ENCODE measurements at places on chromosomes 11 and 22.

DNA sequence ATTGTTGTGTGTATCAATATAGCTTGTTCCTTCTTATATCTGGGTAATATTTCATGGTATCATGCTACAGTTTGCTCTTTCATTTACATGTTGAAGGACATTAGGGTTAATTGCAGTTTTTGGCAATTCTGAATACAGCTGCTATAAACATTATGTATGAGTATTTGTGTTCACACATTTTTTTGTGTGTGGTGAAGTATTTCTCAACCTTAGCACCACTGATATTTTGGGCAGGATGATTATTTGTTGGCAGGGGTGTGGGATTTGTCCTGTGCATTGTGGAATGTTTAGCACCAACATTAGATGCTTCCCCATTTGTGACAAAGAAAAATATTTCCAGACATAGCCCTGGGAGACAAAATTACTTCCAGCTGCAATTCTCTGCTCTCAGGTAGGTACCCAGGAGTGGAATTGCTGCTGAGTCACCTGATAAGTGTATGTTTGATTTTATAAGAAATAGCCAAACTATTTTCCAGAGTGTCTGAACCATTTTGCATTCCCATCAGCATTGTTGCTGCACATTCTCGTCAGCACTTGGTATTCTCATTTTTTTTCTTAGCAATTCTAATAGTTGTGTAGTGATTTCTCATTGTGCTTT is 128.2 kb downstream of the SNX19 start:
- DNase-seq: no peak

DNA sequence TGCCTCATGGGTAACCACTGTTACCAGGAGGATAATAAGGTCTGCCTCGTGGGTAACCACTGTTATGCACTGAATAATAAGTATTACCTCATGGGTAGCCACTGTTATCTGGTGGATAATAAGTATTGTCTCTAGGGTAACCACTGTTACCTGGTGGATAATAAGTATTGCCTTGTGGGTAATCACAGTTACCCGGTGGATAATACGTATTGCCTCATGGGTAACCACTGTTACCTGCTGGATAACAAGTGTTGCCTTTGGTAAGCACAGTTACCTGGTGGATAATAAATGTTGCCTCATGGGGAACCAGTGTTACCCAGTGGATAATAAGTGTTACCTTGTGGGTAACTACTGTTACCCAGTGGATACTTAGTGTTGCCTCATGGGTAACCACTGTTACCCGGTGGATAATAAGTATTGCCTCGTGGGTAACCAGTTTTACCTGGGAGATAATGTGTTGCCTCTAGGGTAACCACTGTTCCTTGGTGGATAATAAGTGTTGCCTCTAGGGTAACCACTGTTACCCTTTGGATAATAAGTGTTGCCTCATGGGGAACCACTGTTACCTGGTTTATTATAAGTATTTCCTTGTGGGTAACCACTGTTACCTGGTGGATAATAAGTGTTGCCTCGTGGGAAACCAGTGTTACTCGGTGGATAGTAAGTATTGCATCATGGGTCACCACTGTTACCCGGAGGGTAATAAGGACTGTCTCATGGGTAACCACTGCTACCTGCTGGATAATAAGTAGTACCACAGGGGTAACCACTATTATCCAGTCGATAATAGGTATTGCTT is 10.6 kb upstream of the NXPE4 start:
- DNase-seq: no peak

GRCh38 chr22:17264321-17265052 is 45.3 kb upstream of the ADA2 start:
- DNase-seq: no peak

DNA sequence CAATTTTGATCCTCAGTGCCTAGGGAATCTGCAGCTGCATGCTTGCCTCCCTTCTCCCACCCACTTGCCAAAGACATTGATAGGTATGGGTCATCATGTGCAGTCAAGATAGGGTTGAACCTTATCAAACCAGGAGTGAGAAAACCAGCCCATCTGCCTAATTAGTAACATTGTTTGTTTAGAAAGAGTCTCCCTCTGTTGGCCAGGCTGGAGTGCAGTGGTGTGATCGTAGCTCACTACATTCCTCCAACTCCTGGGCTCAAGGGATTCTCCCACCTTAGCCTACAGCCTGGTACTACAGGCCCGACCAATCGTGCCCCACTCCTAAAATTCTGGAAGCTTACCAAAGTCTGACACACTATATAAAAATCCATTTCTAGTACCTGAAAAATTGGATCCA is 4.6 kb downstream of the C11orf71 start:
- DNase-seq: peak; percentile 48

DNA sequence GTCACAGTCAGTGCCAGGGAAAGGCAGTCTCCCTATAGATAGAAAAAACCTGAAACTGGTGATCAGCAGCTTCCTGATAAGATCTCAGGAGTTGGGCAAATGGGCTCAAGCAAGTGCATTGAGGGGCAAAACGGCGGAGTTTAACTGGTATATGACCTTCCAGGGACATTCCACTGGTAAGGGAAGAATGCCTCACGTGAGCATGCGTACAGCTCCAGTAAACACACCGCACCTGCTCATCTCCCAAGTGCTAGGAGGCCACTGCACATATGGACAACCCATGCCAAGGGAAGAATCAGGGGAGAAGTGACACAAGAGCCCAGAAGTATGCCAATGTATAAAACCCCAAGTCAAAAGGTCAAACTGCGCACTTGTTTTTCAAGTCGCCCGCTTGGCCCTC is 11.6 kb downstream of the HEPHL1 start:
- peak; percentile 49 for DNase-seq

GRCh38 chr11:2424811-2425495 is 19.4 kb downstream of the TRPM5 start:
- DNase-seq: no peak

GRCh38 chr22:38989466-38989865 is 7.3 kb downstream of the APOBEC3B start:
- no peak for DNase-seq

- DNase-seq: no peak
Measured at GRCh38 chr11:82722231-82722630, 11.4 kb downstream of the FAM181B start.

DNA sequence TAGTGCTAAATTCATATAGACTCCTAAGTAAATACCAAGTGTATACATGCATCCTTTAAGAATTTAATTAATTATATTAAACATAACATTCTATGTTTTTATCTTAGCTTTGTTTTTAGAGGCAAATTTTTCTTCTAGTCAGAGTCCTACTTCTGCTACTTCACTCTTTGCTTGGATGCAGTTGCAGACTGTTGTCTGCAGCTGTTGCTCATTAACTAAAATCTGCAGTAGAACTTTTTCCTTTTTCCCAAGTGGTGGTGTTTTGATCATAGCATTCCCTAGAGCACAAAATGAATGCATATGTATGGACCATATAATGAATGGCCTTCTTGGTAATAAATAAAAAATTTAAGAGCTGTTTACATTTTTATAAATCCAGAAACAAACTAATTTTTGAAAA is 198.3 kb downstream of the CASP12 start:
- DNase-seq: no peak

GRCh38 chr22:19734163-19734562 is 10.8 kb downstream of the GP1BB start:
- no peak for DNase-seq

- DNase-seq: peak; percentile 28
Measured at GRCh38 chr11:35083431-35084238, 55.3 kb upstream of the CD44 start.

DNA sequence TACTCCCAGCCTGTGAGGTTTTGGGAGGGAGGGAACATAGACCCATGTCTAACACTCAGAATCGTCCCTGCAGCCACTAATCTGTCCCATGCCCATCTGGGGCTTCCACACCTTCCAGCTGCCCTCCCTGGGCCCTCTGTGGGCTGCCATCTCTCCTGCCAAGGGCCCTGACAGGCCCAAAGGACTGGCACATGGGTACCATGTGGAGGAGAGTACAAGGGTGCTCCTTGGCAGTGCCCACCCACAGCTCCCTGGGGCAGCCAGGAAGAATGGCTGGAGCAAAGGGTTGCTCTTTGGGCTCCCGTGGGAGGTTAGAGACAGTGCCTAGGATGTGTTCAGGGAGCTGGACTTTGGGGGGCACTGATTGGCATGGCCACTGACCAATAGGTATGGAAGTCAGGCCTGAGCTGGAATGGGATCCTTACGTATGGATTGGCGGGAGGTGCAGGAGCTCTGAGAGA is 56.8 kb downstream of the CD82 start:
- no peak for DNase-seq

GRCh38 chr11:27551127-27551526 is 44.6 kb upstream of the LIN7C start:
- DNase-seq: no peak

DNA sequence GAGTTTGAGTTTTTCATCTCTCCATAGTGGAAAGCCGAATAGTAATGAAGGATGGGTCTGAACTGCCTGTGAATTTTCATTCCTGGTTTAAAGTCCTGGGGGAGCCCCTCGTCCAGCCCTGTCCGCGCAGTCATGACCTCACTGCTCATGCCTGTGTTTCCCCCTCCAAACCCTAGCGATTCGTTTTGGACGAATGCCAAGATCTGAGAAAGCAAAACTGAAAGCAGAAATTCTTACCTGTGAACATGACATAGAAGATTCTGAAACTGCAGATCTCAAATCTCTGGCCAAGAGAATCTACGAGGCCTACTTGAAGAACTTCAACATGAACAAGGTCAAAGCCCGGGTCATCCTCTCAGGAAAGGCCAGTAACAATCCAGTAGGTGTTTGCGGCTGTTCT is 30.5 kb downstream of the CDPF1 start:
- DNase-seq: no peak

GRCh38 chr22:35649026-35649553 is 844 bp downstream of the APOL6 start:
- no peak for DNase-seq

DNA sequence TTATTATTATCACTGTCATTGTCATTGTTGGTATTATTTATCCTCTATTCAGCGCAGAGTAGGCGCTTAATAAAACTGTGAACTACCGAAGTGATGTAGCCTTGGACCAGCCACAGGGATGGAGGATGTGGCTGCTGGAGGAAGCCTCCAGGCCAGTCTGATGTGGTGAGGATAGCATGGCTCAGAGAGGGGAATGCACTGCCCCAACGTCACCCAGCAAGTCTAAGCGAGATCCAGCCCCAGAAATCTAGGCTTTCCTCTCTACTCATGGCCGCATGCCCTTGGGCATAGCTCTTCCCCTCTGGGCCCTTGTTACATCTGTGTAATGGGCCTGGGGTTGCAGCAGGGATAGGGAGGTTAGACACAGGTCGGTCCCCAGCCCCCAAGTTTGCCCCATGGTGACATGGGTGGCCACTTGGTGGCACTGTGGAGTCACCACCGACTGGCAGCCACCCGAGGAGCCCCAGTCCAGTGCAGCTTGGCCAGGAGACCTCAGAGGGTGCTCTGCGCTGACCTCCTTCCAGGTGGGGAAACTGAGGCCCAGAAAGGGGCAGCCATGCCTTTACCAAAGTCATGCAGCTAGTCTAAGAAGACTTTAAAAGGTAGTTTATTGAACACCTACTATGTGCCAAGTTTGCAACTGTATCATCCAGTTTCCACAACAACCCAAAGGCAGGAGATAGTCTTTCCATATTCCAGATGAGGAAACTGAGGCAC is 395.7 kb downstream of the MN1 start:
- DNase-seq: peak; percentile 32

All from HT-29 (cell line).